Right ventricle myocardium superior (tissue), 1 donor: ENCODE measurements at places on chromosomes 7 and 10.

- DNase-seq: no peak
Measured at GRCh38 chr10:103238506-103239252, 7.0 kb upstream of the RPEL1 start.

- no peak for DNase-seq
Measured at GRCh38 chr7:2109936-2110609, 122.7 kb downstream of the MAD1L1 start.

DNA sequence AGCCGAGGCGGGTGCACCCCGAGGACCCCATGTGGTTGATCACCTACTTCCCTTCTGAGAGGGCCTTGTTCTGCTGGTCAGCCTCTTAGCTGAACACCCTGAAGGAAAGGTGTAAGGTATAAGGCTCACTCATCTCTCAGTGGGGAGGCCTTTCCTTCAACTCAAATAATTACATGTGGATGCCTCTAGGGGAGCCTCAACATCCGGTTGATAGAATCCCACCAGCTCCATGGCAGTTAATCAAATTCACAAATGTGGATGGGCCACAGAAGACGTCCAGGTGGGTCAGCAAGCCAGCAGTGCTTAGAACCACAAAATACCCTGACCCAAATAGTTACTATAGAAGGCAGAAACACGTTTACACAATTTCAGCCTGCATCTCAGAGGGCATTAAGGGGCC is 37.7 kb upstream of the ZNF32 start:
- no peak for DNase-seq

DNA sequence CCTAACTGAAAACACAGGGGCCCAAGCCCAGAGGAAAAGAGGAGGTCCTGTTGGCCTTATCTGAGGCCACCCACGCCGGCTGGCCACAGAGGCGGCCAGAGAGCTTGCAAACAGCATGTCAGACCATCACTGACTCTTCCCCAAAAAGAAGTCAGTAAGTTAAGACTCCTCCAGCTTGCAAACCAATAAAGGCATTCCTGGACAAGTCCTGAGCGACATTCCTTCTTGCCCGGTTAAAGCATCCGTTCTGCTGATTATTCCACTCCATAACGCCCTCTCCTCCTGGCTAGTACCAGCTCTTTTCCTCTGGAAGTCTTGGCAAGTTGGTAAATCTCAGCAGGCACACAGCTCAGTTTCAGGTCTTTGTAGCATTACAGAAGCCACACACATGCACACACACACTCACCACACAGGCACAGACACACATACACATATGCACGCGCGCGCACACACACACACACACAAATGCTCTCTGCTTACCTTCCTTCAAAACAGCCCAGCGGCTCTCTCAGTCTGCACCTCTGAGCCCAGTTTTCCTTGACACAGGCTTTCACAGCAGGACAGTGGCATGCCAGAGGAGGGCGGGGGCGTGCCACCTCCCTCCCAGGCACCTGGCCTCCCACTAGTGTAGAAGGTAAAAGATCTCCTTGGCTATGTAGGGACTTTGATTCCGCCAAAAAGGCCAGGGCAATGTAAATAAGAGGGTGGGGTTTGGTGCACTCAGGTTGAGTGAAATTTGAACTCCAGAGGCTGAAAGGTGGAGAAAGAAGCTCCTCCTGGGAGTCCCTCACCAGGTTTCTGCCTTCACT is 201.4 kb downstream of the TNS3 start:
- DNase-seq: no peak

DNA sequence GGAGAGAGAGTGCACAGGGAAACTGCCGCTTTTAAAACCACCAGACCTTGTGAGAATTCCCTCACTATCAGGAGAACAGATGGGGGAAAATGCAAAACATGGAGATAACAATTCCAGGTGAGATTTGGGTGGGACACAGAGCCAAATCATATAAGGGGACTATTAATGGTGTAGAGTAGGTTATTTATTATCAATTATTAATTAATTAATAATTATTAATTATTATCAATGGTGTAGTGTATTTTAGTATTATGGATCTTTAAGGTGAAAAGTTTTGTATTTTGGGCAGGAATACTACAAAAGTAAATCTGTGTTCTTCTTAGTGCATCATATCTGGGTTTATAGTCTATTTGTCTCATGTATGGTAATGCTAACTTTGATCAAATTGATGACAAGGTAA is 377.7 kb upstream of the KCND2 start:
- DNase-seq: no peak

- DNase-seq: no peak
Measured at GRCh38 chr7:149529136-149529718, 31.6 kb upstream of the ZNF746 start.

DNA sequence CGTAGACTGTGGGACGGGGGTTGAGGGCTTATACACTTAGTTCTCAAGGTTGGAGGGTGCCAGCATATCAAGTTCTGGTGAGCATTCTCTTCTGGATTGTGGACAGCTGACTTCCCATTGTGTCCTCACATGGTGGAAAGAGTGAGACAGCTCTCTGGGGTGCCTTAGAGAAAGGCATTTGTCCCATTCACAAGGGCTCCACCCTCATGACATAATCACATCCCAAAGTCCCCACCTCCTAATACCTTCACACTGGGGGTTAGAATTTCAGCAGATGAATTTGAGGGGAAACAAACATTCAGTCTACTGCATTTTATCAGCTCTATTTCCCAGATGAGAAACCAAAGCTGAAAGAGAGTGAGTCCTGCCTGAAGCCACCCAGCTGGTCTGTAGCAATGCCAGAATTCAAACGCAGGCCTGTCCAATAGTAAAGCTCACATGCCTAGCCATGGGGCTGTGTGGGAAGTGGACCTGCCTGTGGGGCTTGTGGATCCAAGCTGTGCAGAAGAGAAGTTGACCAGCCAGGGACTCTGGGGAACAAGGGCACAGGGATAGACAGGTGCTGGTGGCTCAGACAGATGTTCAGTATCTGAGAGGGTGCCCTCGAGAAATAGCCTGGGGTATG is 34.9 kb upstream of the LOXL4 start:
- no peak for DNase-seq
